Naive thymus-derived CD4-positive, alpha-beta T cell (primary cell): ENCODE measurements at places on chromosomes 2 and 18. TPM values are rescaled to one million over a fixed set of nuclear protein-coding genes. Genes with fewer than 3 reads are reported as not detected.

GRCh38 chr2:37350034-37350433 is 5.6 kb downstream of the QPCT start:
- no peak for DNase-seq

GRCh38 chr2:241015439-241015838 is 17.0 kb downstream of the SNED1 start:
- no peak for DNase-seq

DNA sequence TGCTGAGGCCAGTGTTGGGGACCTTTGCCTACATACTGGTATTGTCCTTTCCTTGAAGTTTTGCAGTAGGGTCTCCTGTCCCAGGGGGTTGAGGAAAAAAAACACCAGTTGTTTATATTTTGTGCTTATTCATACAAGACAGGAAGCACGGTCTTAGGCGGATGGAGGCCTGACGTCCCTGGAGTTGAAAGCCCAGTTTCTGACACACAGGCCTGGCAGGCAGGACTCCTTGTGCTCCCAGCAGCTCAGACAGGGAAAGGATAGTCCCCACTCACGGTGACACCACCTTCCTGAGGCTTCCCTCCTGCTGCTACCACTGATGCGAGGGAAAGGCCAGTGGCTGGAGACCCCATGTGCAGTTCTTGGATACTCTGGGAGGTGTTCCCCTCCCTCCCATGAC is 15.5 kb upstream of the SP100 start:
- no peak for DNase-seq

DNA sequence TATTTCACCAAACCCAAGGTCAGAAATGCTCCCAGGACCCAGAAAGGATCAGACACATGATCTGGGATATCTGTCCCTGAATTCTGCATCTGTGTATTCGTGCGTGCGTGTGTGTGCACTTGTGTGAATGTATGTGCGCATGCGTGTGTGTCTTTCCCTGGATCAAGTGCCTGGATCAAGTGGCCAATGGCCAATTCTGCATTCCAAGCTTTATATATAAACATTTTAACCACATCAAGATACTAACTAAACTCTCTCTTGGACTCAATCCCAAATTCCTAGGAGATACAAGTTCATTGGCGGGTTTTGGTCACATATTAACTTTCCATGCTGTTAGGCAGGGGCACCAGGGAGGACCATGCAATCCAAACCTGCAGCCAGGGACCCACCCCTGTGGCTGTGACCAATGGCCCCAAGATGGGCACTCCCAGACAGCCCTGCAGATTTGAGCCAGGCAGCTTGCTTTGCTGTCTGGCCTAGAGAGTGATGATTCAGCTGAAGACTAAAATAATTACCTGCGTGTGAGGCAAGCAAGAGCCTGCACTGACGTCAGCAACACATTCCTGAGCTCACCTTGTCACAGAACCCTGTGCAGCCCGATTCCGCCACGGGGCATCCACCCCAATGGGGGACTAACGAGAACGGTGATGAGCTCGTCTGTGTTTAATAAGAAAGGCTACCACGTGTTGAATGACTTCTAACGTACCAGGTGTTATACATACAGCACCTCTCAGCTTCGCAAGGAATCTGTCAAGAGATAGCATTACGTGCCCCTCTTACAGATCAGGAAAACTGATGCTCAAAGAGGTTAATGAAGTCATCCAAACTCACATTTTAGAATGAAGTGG is 45.3 kb upstream of the ROCK2 start:
- no peak for DNase-seq

DNA sequence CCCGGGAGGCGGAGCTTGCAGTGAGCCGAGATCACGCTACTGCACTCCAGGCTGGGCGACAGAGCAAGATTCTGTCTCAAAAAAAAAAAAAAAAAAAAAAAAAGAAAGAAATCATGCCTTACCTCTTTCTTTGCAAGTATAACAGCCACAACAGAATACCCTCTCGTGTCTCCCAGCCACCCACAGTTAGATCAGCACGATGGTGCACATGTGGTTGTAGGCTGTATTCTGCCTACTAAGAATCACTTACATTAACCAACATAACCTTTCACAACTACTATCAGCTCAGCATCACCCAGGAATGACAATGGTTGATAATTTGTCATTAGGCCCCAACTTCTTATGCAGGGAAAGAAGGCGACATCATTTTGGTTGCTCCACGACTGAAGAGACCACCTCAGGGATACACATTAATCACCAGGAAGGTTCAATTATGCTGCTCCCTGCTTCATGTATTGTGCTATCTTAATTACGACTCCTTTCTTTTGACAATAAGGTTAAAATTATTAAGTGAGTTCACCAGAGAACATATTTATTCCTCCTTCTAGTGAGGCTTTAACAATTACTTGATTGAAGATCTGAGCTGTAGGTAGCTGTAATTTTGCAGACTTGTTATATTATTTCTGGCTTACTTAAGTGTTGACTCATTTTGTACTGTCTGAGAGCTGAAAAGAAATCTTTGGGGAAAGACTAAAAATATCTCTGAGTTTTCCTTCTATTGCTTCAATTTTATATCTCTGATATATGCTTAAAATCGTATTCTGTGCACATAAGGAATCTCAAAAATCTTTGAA is 120.1 kb downstream of the LRP1B start:
- no peak for DNase-seq

DNA sequence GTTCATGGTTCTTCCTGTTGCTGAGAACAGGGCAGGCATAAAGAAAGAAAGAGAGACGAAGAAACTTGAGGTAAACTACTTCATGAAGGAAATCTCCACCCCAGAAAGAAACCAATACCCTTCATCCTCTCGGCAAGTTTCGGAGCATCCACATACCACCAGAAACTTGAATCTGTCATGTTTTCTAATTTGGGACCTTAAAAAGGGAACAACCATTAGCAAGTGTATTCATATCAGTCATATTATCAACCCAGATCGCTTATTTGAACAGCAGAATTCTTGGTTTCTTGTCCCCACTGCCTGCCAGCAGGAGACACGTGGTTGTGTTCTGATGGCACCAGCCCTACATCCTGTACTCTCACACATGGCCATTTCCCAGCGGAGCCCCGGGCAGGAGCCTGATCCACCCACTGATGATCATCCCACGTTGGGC is 53.2 kb upstream of the FZD7 start:
- DNase-seq = no peak

- no peak for DNase-seq
These were observed 60.6 kb downstream of the ITGA4 start for GRCh38 chr2:181517685-181518301.

GRCh38 chr2:23386339-23387220 is 1.6 kb downstream of the KLHL29 start:
- no peak for DNase-seq

GRCh38 chr2:182758379-182758778 is 42.3 kb downstream of the DNAJC10 start:
- DNase-seq = no peak

GALNT5 gene
- total RNA-seq = not detected

PLA2R1 gene
- total RNA-seq = not detected

ANKRD62 gene
- not detected for total RNA-seq

TANC1 gene
- total RNA-seq = 0.39 TPM

AQP12B gene
- not detected in 2 replicates for total RNA-seq

PHOSPHO2 gene
- total RNA-seq = 9.5 TPM

NXPH2 gene
- not detected for total RNA-seq
